Subcutaneous adipose tissue (tissue), 4 donors: ENCODE measurements at places on chromosomes 12 and 14. TPM values are rescaled to one million over a fixed set of nuclear protein-coding genes. Genes with fewer than 3 reads are reported as not detected.

The AICDA gene
- not detected for total RNA-seq

The EPS8 gene
- 462 TPM for total RNA-seq

The EPYC gene
- total RNA-seq: not detected

The PIWIL1 gene
- total RNA-seq: not detected

The INSM2 gene
- total RNA-seq: not detected

The IRAK3 gene
- total RNA-seq: 111 TPM

The TMEM229B gene
- 2.2 TPM for total RNA-seq

The ANKRD33 gene
- total RNA-seq: not detected

The ASIC1 gene
- total RNA-seq: 0.38 TPM

The POTEG gene
- total RNA-seq: not detected

The LRP1 gene
- 717 TPM for total RNA-seq
